ENCODE measurements at places on chromosomes 3 and 15.

DNA sequence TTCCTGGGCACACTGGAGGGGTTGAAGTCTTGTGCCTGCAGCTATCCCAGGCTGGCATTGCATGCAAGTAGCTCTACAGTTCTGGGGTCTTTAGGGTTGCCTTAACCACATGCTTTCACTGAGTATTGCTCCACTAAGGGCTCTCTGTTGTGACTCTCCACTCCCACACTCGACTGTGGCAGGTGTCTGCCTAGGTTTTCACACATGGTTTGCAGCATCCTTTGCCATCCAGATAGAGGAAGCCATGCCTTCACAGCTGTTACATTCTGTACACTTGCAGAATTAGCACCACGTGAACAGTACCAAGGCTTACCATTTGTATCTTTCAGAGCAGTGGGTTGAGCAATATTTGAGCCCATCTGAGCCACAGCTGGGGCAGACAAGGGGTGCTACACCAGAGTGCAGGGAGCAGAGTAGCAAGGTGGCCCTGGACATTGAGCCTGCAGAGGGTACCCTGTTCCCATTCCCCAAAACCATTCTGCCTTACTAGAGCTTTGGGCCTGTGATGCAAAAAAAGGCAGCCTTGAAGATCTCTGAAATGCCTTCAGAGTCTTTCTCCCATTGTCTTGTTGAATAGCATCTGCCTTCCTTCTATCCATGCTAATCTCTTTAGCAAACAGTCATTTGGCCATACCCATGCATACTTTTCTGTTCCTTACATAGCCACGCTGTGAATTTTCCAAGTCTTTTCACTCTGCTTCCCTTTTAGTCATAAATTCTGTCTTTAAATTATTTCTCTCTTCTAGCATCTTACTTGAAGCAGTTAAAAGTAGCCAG is 95.2 kb upstream of the PLCL2 start:
- no peak for DNase-seq

DNA sequence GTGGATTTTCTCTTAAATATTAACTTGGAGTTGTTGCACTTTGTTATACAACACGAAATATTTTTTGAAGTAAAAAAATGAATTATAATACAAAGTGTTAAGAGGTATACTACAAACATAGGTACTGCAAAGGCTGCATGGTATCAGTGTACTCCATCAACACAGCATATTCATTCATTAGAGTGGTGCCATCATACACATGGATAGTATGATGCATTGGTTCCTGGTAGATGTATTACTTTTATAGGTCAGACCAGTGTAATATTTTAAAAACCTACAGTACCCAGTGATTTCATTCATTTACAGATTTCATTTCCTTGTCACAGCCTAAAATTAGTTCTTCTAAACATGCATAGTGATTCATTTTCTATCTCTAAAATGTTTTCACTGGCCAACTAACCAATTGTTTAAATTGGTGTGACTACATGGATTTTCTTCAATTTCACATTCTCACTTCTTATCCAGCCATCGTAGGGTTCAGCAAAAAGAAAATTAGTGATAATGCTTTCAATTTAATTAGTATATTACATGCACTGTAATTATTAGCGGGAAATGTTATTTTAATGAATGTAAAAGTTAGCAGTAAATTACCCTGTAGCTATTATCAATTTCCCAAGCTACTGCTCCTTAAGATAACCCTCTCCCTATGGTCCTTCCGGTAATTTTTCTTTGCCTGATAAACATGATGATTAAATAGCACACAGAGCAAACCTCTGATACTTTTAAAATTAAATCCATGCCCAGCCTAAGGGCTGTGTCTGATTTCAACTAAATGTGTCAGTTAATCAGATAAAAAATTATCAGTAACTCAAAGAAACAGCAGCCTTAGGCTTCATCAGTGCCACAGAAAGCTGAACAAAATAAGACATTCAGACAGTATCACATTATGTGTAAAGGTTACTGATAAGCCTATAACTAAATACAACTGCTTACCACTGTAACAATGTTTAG is 68.4 kb downstream of the DPH6 start:
- DNase-seq, result no peak

DNA sequence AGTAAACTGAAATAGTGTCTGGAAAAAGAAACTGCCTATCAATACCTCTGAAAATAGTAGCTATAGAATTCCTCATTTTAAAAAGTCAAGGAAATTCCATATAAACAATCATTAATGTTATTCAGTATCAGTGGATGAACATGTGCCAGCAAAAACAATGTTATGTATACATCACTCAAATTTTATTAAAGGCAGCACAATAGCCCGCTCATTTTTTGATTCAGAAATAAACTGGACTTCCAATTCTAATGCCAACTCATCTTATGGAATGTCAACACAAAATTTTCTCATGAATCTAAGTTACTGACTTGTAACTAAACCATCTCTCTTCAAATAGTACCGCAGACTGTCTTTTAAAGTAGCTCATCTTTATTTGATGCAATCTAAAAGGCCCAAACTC is 19.0 kb downstream of the THBS1 start:
- DNase-seq, result no peak

- DNase-seq, result no peak
Observed at GRCh38 chr3:106208967-106209366, 340.2 kb upstream of the CBLB start.

DNA sequence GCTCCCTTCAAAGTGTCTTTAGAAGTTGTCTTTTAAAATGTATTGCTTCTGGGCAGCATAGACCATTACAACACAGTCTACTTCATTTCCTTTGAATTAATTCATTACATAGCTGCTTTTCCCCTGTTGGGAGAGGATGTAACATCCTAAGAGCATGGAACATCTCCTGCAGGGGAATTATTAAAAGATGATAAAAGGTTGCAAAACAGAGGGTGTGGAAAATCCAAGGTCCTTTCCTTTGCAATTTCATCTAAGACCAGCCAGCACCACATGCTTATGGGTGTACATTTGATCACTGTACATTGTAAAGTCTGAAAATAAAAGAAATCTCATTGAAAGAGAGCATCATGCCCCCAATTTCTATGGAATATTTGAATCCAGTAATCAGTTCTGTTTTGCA is 57.4 kb downstream of the TIPARP start:
- DNase-seq, result no peak

GRCh38 chr15:46644501-46645481 is 1010.0 kb downstream of the SQOR start:
- peak; percentile 1 for DNase-seq

DNA sequence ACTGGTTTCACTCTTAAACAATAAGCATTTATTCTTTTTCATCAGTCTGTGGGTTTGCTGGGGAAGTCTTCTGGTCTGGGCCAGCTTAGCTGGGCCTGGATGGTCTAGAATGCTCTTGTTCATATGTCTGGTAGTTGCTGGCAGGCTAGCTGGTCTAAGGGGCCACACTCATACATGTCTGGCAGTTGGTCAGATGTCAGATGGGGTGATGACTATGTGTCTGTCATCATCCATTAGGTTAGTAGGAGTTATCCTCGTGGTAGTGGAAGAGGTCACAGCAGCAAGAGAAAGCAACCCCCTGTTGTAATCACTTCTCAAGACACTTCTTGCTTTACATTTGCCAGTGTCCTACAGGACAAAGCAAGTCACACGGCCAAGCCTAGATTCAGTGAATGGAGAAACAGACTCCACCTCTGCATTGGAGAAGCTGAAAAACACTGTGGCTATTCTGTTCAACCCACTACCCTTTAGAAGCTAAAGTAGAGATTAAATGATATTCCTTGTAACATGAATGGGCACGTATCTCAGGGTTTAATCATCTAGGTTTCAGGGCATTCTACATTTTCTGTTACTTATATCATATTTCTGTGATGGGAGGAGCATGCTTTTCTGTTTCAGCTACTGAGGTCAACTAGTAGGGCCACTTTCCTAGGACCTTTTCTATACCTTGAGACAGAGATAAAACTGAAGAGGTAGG is 5.5 kb upstream of the ARID3B start:
- no peak for DNase-seq

DNA sequence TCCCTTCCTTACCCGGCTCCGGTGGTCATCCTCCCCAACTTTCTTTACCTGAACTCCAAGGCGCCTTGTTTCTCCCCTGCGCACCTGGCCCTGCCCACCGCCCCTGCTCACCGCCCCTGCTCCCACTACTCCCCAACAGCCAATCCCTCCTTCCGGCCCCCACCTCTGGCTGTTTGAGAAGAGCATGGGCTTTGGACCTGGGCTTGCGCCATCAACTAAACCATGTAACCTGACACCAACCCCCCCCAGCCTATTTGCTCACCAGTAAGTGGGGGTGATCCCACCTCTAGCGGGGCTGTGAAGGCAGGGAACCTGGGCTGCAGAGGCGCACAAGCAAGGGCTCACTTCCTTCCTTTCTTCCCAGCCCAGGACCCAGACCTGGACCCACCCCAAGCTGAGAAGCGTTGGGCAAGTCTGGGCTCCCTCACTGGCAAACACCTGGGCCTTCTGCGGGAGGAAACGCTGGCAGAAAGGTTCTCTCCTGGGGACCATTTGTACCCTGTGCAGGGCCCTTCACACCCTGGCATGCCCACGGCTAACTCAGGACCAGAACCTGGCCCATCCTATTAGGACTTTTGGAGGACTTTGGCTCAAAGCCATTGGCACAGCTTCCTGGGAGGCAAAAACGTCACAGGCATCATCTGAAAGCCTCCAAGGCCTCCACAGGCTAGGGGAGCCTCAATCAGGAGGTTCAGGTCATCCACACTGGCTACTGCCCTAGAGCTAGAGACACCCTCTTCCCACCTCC is at the start of gene PLXNB1:
Gene PLXNB1 (minus strand): TSS at position 127 of the 748 bp plus-strand sequence. CDS start 5,475 bp downstream, outside the sequence.
- DNase-seq, result peak; percentile 86

DNA sequence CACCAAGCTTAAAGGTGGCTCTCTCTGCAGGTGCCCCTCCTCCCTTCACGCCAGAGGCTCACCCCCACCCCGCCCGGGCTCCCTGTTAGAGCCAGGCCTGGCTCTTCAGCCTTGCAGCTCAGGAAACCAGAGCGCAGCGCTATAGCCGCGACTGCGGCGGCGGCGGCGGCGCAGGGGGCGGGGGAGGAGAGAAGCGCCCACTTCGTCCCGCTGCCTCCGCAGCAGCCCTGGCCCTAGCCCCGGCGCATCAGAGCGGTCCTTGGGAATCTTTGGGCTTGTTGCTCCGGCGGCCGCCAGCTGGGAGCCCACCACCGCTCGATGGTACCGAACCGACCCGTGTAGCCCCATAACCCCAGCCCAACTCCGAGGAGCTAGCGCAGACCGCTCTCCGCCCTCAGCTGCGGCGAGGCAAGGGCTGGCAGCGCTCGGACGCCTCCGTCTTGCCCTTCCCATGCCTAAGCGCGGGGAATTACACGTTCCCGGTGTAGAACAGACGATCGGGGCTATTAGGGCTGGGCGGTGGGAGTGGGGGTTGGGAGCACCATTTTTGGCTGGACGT is 1.2 kb downstream of the RASGRF1 start:
- DNase-seq, result no peak

All from SW480 (cell line).